ENCODE measurements at places on chromosomes 11 and 22. TPM values are rescaled to one million over a fixed set of nuclear protein-coding genes. Genes with fewer than 3 reads are reported as not detected.

- no peak for DNase-seq
- peaks cover 18% of the 10 kb centered on the region for H3K36me3 ChIP-seq
- H3K4me1 ChIP-seq: no peaks in the 10 kb centered on the region
These were observed 86.8 kb downstream of the SLC1A2 start for GRCh38 chr11:35332524-35332923.

GRCh38 chr11:83027289-83027688 lies 44.4 kb downstream of the RAB30 start:
- H3K27ac ChIP-seq: no peak overlapping the region
- no peak overlapping the region for H3K4me3 ChIP-seq
- no peaks in the 10 kb centered on the region for H3K36me3 ChIP-seq
- DNase-seq: no peak

DNA sequence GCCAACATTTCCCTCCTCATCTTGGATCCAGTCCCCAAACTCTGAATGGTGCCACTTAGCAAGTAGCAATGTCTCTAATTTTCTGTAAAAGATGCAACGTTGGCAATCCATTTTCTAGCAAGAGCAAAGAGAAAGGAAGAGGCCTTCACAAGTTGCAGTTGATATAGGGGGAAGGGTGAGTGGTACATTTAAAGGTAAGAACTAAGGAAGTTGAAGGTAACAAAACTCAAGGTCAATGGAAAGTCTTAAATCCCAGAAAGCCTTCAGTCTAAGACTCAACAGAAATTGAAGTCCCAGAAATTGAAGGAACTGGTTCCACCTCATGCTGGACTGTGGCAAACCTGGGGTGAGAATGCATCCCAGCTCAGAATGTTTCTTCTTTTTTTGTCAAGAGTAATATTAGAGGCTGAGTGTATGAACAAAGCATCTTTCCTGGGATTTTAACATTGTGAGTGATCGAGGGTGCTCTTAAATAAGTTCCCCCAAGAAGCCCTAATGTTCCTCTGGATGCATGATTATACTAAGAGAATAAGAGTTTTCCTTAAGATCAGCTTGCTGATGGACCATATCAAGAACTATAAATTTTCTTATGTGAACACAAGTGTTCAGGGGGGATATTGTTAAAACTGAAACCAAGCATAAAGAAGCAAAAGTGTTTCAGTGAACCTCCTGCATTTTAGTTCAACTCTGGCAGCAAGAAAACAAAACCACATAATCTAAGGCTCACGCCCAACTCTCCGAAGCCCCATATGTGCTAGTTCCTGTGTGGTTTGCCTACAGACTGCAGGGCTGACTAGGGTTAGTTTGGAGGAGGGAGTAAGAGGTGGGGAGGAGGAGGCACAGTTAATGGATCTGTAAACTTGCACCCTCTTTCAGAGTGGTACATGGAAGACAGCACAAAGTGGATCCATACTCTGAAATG lies at the start of gene GRAP2:
TSS of gene GRAP2 (plus strand) at position 779 of the 922 bp plus-strand sequence. CDS start 46,023 bp downstream, outside the sequence.
- no peaks in the 10 kb centered on the region for H3K4me1 ChIP-seq
- no peaks in the 10 kb centered on the region for H3K27me3 ChIP-seq
- no peak for DNase-seq
- no peak within 1 kb of the TSS for H3K27ac ChIP-seq
- H3K4me3 ChIP-seq: no peak within 1 kb of the TSS

GRCh38 chr11:75560644-75561043 lies 1.4 kb upstream of the SERPINH1 start:
- H3K4me3 ChIP-seq: no peak overlapping the region
- peaks cover 14% of the 10 kb centered on the region for H3K4me1 ChIP-seq
- no peak for DNase-seq
- H3K36me3 ChIP-seq: peaks cover 18% of the 10 kb centered on the region

GRCh38 chr11:102946237-102946636 lies 9.3 kb downstream of the MMP13 start:
- H3K27ac ChIP-seq: no peak overlapping the region
- H3K36me3 ChIP-seq: no peaks in the 10 kb centered on the region
- H3K4me3 ChIP-seq: no peak overlapping the region
- no peak for DNase-seq
- no peaks in the 10 kb centered on the region for H3K4me1 ChIP-seq

DNA sequence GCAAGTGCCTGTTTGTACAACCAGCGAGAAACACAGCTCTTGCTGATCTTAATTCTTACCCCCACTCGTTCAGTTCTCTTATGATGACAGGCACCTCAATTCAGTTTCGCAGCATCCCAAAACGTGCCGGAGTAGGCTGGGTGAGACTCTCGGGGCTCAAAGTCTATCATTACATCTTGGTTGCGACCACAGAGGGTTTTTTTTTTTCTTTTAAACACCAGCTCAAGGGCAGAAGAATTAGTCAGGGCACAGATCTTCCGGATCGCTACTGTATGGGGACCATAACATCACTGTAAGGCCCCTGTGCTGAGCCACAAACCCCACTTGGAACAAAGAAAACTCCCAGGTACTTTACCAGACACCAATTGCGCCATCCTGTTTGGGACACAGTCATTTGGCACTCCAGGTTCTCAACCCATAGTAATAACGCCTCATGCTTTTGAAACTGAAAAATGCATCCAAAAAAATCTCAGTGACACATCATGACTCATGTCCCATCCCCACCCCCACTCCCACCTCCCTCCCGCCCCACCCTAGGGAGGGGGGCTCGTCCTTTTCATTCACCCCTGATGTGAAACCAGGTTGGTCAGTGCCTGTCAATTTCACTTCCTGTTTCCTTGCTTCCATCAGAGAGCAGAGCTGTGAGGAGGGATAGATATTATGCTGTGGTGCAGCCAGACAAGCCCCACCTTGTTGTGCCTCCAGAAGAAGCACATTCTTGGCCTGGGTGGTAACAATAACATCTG lies 41.0 kb upstream of the CD5 start:
- H3K27ac ChIP-seq: no peak overlapping the region
- H3K27me3 ChIP-seq: no peaks in the 10 kb centered on the region
- H3K4me3 ChIP-seq: no peak overlapping the region
- H3K4me1 ChIP-seq: no peaks in the 10 kb centered on the region
- H3K36me3 ChIP-seq: no peaks in the 10 kb centered on the region

DNA sequence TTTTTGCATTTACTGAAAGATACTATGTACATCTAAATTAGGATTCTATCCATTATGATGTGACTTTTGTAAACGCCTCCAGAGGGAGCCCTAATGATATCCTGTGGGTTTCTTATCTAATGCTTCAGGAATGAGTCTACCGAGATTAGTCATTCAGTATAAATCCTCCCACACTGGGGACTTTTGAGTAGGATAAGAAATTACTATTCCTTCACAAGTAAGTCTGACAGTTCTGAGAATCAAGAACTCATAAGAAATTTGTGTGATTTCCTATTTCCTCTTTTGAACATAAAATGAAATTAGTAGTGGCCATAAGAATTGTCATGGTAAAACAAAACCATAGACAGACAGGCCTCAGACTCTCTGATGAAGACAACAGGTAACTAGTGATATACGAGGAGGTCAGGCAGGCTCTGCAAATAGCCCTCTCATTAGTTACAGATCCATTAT lies 10.0 kb upstream of the OR5M1 start:
- H3K4me3 ChIP-seq: no peak overlapping the region
- no peak overlapping the region for H3K27ac ChIP-seq
- no peak for DNase-seq
- no peaks in the 10 kb centered on the region for H3K36me3 ChIP-seq
- H3K27me3 ChIP-seq: no peaks in the 10 kb centered on the region

GRCh38 chr11:121757480-121758125 lies 304.8 kb upstream of the SORL1-AS1 start:
- no peak for DNase-seq
- H3K36me3 ChIP-seq: no peaks in the 10 kb centered on the region
- peaks cover 15% of the 10 kb centered on the region for H3K4me1 ChIP-seq
- H3K27me3 ChIP-seq: no peaks in the 10 kb centered on the region
- H3K4me3 ChIP-seq: no peak overlapping the region

- H3K4me3 ChIP-seq: no peak overlapping the region
- no peaks in the 10 kb centered on the region for H3K36me3 ChIP-seq
These were observed 87.7 kb upstream of the HORMAD2 start for GRCh38 chr22:29992341-29993275.

GRCh38 chr11:17807034-17807433 lies 72.5 kb downstream of the KCNC1 start:
- no peaks in the 10 kb centered on the region for H3K4me1 ChIP-seq
- no peak overlapping the region for H3K27ac ChIP-seq
- no peaks in the 10 kb centered on the region for H3K36me3 ChIP-seq
- no peak overlapping the region for H3K4me3 ChIP-seq
- H3K27me3 ChIP-seq: no peaks in the 10 kb centered on the region
- no peak for DNase-seq

DNA sequence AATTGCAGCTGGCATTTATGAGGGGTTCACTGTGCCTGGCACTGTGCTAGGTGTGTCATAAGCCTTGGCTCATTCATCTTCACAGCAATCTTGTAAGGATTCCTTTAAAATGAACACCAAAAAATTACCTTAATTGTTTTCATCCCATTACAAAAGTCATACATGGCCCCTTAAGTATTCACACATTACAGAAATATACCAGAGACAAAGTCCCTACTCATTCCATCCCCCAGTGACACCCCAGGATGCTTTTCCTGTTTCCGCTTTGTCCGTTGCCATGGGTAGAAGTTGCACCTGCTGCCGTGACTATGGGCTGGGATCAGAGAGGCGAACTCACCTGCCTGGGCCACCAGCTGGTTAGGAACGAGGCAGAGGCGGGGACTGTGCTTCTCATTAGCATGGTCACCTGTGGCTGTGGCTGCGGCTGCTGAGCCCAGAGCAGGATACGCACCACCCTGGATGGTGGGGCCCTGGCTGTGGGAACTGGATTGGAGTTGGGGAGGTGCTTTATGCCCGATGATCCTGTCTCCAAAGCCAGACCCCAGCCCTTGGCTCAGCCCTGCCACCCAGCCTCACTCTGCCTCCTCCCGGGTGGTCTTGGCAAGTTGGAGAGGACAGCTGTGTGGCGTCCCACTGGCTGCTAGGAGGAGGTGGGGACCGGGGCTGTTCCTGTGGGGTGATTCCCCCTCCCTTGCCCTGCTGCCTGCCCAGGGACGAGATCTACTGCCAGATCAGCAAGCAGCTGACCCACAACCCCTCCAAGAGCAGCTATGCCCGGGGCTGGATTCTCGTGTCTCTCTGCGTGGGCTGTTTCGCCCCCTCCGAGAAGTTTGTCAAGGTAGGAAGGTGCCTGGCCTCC lies 60.8 kb downstream of the MYO7A start:
- no peak overlapping the region for H3K27ac ChIP-seq
- H3K4me1 ChIP-seq: peaks cover 2% of the 10 kb centered on the region
- no peaks in the 10 kb centered on the region for H3K27me3 ChIP-seq
- no peak overlapping the region for H3K4me3 ChIP-seq
- H3K36me3 ChIP-seq: no peaks in the 10 kb centered on the region
- DNase-seq: peak; percentile 82

- H3K4me1 ChIP-seq: no peaks in the 10 kb centered on the region
- no peak for DNase-seq
- no peaks in the 10 kb centered on the region for H3K27me3 ChIP-seq
- no peaks in the 10 kb centered on the region for H3K36me3 ChIP-seq
- no peak overlapping the region for H3K4me3 ChIP-seq
These were observed 308.7 kb downstream of the C11orf87 start for GRCh38 chr11:109730669-109731068.

GRCh38 chr22:47155131-47155885 lies 392.9 kb downstream of the TBC1D22A start:
- no peaks in the 10 kb centered on the region for H3K27me3 ChIP-seq
- H3K27ac ChIP-seq: no peak overlapping the region
- no peaks in the 10 kb centered on the region for H3K4me1 ChIP-seq
- no peaks in the 10 kb centered on the region for H3K36me3 ChIP-seq

- H3K27me3 ChIP-seq: no peaks in the 10 kb centered on the region
- no peaks in the 10 kb centered on the region for H3K36me3 ChIP-seq
- H3K4me3 ChIP-seq: no peak overlapping the region
- no peak for DNase-seq
- no peaks in the 10 kb centered on the region for H3K4me1 ChIP-seq
These were observed 160.1 kb upstream of the NECTIN1 start for GRCh38 chr11:119889111-119889510.

DNA sequence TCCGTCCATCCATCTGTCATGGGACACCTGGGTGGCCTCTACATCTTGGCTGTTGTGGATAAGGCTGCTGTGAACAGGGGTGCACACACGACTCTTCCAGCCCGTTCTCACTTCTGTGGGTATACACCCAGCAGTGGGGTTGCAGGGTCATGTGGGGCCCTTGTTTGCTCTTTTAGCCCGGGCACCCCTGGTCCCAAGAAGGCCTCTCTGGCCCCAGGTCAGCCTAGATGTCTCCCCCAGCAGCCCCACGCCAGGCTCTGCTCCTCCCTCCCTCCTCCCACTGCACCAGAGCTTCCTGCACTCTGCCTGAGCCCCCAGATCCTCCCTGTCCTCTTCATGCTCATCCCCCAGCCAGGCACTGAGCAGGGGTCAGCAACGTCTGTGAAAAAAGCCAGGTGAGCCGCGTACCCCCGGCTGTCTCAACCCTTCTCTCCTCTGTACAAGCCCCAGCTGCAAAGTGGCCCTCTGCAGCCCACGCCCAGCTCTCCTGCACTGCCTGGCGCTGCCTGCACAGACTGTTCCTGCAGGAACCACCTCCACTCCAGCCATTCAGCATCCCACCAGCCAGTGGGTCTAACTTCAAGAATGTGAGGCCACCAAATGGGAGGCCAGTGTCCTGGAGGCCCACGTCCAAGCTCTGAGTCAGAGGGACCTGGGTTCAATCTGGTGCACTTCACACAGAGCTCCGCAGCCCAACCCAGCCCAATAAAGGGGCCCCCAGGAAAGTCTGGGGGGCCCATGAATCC lies 1508.9 kb downstream of the BRD1 start:
- DNase-seq: no peak
- H3K4me3 ChIP-seq: no peak overlapping the region
- no peak overlapping the region for H3K27ac ChIP-seq
- no peaks in the 10 kb centered on the region for H3K27me3 ChIP-seq

Gene AQP11
- 0.72 TPM for total RNA-seq

Gene C22orf15
- 0.81 TPM for total RNA-seq

Gene HTR3A
- 4.1 TPM for total RNA-seq

Gene CCDC15
- 2.3 TPM for total RNA-seq

Gene PNPLA3
- total RNA-seq: 17.5 TPM

Gene TRIM49
- not detected for total RNA-seq

Gene KRTAP5-5
- total RNA-seq: not detected

Gene F2
- not detected for total RNA-seq

Gene GDPD4
- total RNA-seq: not detected

Gene IGLL5
- not detected for total RNA-seq

Gene MMP13
- total RNA-seq: not detected

Gene FAM227A
- total RNA-seq: 4.2 TPM

Gene CTSD
- total RNA-seq: 158 TPM

Gene MRPL49
- 73.4 TPM for total RNA-seq

Gene SEC14L3
- not detected for total RNA-seq

Gene CLCF1
- total RNA-seq: 2.1 TPM

Gene CCDC73
- total RNA-seq: not detected

Gene MYBPC3
- not detected for total RNA-seq

Gene OR6T1
- not detected for total RNA-seq

Gene SERPIND1
- total RNA-seq: not detected

Gene OR6A2
- 0.33 TPM for total RNA-seq

Gene APOL5
- not detected for total RNA-seq

Gene RAB38
- 18.7 TPM for total RNA-seq

Measured in H9 (cell line).